ENCODE measurements at places on chromosomes 2 and 18.

GRCh38 chr2:232458661-232459418 lies 2.9 kb downstream of the ALPI start:
- no peak for DNase-seq

DNA sequence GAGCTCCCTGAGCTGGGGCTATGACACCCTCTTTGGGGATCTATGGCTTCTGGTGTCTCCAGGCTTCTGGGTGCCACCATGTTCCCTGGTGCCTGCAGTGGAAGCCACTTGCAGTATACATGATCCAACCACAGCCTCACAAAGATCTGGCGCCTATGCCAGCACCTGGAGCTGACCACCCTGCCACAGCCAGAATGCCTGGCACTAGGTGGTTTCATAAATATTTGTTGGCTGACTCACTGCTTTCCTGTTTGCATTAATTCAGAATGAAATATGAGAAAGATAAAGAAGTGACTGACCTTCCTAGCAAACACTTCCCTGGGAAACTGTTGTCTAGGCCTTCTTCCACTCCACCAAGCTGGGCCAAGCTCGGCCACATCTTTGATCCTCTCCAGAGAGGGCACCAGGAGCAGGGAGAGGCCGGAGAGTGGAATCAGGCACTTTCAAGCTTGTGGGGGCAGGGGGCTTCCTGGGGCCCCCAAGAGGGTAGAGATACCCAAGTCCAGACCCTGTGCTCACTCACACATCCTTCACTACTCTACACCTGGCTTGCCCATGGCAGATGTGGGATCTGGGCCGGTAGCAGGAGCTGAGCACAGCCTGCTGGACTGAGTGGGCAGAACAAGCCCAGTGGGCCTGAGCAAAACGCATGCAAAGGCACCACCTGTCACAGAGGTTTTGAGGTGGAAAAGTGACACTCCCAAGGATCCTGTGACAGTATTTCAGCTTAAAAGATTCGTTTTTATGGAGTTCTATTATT lies 565.7 kb downstream of the SLC4A3 start:
- no peak for DNase-seq

GRCh38 chr2:181780657-181781056 lies 100.3 kb upstream of the NEUROD1 start:
- DNase-seq = no peak

DNA sequence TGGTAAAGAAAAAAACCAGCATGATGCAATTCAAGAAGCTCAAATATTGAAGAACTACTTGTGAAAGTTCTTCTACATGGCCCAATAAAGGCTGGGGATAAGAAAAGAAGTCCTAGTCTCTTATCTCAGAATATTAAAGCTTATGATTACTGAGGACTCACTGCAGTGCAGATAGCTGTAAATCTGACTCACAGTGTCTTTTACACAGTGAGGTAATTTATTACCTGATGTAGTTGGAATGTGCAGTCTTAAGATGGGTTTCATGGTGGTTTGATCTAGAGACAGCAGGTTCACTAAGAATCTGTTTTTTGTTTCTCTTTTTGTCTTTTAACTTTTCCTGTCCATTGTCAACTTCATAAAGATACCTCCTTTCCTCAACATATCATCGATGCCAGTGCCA lies 484.0 kb upstream of the MAP2 start:
- no peak for DNase-seq

DNA sequence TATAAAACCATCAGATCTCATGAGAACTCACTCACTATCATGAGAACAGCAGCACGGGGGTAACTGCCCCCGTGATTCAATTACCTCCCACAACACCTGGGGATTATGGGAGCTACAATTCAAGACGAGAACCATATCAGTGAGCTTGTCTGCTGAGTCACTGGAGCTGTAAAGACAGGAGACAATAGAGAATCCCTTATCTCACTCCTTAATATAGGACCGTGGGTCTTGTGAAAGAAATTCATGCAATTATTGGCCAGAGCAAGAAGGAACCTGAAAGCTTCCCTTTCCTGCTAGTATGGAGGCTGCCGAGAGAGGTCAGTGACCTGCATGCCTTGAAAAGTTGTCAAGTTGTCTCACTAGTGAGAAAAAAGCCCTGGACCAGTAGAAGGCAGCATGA lies 9.5 kb upstream of the TNFAIP6 start:
- DNase-seq = no peak

DNA sequence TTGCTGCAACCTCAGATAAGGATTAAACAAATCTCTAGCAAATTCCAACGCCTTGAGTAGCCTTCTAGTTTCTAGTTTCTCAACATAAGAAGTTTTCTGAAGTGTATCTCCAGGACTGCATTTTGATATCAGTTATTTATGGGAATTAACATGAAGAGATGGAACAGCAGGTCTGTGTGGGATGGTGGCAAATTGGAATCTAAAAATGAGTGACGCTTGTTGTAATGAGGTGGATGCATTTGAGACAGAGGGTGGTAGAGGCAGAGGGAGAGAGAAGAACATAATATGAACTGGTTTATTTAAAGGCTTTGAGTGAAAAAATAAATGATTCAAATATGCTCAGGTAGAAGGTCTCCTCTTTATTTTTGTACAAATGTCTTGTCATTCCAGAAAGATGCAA lies 446.8 kb upstream of the GCFC2 start:
- DNase-seq = no peak

DNA sequence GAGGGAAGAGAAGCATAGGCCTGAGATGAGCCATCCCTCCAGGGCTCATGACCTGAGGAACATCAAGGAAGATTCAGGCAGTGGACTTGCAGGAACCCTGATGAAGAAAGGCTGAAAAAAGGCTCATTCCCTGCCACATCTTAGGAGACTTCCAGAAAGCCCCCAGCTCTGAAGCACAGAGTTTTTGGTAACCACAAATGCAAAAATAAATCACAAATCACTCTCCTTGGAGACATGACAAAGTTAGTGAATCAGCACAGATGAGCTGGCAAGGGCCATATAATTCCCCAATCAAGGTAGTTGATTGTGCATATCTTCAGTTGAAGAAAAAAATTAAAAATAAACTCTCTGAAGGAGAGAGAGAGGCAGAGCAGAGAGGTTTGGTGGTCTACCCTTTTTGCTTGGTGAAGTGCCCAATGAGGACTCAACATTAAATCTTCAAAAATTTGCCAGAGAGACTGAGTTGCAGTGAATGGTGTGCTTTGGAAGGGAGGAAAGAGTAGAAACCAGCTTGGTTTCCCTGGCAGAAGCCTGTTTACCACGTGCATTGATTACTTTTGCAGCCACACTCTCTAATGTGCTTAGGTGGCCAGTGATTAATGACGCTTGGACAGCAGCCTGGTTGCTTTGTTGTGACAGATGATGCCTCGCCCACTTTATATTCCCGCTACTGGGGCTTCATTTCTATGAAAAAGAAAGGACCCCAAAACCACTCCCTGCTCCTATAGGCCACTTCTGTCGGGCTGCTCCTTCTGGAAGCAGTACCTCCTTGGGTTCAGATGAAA lies 257.4 kb upstream of the SLC14A2 start:
- no peak for DNase-seq

DNA sequence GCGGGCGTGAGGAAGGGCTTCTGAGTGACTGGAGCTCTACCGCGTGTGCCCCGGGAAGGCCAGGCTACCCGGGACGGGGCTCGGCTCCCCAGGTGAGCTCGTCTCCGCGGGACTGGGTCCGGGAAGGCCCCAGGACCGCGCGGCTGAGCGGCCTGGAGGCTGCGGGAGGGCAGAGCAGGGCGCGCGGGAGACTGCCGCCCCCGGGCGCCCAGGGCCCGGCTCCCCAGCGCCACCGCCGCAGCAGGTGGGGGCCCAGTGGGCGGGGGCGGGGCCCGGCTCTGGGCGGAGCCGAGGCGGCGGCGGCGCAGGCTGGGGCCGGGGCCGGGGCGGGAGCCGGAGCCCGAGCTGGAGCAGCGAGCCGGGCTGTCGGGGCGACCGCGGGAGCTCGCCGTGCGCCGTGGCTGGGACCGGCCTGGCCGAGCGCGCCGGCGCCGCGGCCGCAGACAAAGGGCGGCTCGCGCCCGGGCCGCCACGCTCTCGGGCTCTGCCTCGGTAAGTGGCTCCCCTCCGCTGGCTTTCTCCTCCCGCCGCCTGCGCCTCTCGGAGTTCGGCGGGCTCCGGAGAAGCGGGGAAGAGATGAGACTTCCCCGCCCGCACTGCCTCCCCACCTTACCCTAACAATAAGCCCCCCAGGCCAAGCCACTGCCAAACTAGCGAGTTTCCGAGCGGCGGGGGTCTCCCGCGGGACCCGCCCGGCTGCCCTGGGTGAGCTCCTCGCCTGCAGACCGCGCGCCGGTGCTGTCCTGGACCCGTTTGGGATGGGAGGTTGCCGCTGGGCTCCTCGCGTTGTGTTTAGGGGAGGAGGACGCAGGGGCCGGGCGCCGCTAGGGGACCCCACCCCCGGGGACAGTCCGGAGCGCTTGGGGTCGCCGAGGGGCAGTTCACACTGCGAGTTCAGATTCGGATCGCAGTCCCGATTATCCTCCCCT lies at the start of gene MAPK4:
Gene MAPK4, plus strand, starts transcription at position 336 of the 929 bp plus-strand sequence. CDS start 103,872 bp downstream, outside the sequence.
- no peak for DNase-seq

DNA sequence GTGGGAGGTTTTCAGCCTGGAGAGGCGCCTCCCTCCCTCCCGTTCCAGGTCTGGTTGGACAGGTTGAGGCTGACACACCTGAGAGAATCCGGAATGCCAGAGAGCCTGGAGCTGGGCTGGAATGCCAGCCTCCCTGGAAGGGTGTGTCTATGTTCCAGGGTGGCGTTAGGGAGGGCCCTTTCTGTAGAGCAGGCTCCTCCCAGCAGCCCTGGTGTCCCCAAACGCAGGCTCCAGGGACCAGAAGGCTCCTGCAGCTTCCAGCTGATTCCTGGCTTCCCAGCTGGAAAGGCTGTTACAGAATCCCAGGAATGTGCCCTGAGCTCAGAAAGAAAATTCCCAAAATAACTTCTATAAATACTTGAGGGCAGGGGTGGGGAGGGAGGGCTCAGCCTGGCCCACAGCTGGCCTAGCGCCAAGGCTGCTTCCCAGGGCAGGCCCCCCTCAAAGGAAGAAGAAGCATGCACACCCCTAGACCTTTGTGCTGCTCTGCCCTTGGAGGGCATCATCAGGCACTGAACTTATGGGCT lies 85.4 kb downstream of the STPG4 start:
- no peak for DNase-seq

DNA sequence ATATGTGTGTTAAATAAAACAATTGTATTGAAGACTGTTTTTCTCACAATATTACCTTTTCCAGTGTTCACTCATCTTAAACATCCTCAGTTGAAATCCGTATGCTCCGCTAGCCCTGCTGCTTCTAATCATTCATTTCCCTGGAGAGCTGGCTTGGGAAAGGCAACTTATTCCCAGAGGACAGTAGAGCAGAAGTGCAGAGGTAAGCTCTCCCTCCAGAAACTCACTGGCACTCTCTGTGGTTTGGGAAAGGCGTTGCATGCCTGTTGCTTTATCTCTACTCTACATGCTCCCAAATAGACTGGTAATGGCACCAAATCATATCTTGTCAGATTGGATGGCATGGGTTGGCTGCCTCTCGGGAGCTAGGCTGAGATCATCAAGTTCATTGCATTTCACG lies 117.1 kb upstream of the BOD1L2 start:
- no peak for DNase-seq

DNA sequence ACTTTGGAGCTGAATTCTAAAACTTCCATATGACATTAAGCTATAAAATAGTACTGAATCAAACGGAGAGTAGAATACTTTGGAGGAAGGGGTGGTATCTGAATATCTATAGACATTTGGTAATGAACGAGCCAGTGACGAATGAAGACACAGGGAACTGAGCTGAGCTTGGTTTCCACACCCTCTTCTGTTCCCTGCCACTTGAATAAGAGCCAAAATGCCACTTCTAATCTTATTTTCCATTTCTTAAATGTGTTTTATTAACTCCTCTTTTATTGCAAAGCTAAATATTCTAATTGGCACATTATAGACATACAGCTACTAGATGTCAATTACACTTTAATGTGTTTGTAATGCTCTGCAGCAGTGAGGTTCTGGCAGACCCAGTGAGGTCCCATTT lies 76.1 kb downstream of the AFF3 start:
- DNase-seq = no peak

- no peak for DNase-seq
Measured at GRCh38 chr2:60858897-60859311, 22.5 kb upstream of the REL start.

GRCh38 chr2:190572246-190572645 lies 37.7 kb upstream of the NEMP2 start:
- no peak for DNase-seq

DNA sequence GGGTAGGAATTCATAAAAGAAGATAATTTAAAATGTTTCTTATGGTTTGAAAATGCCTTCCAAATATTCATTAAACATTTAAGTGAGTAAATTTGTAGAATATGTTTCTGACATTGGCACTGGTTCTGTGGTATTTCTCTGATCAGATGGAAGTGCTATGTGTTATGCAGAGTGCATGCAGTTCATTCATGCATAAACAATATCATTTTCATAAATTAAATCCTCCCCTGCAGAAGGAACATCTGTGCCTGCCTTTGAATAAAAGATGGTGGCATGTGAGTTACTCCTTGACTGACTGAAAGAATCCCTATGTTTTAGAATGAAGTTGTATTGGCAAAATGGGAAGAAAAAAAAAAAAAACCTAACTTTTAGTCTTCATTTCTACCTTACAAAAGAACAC lies 5.9 kb downstream of the NEUROD1 start:
- DNase-seq = no peak

GRCh38 chr18:3624935-3625741 lies 175.2 kb downstream of the TGIF1 start:
- DNase-seq = peak; percentile 52

DNA sequence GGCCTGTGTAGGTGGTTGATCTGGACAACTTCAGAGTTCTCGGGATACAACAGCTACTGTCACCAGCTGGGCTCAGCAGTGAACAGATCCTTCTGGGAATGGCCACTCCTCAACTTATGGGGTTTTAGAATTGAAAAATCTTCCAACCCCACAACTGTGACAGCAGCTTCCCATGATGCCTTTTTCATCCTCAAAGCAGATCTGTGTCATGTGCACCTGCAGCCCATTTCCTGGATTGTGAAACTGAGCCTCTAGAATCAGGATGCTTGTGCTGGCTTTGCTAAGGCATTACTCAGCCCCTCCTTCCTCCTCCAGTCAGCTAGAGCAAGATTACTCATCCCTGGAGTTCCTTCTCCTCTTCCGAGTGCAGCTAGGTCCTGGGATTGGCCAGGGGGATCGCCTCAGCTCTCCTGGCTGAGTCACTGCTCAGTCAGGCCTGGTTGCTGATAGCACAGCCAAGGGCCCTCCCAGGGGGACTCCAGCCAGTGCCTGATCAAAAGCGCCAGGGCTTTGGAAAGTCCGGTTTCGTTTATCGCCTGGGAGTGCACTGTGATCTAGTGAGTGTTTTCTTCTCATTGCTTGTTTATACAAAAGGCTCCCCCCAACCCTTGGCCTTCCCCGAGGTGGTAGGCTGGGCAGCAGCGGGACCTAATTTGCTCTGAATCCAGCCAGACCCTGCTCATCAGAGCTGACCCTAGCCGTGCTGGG lies 2.4 kb upstream of the LPIN1 start:
- peak; percentile 63 for DNase-seq

Measured in activated CD4-positive, alpha-beta T cell treated with anti-CD3 and anti-CD28 coated beads for 24 hours (primary cell).